Tibial nerve (tissue), 4 donors: ENCODE measurements at places on chromosomes 16 and 17.

- peaks cover 25% of the 10 kb centered on the region for H3K27me3 ChIP-seq
- no peak for DNase-seq
- peaks cover 28% of the 10 kb centered on the region for H3K4me1 ChIP-seq
- H3K36me3 ChIP-seq: peaks cover 74% of the 10 kb centered on the region
- no peak overlapping the region for H3K4me3 ChIP-seq
Observed at GRCh38 chr17:45436161-45436560, 3.5 kb upstream of the ARHGAP27 start.

GRCh38 chr17:17811381-17812210 is 25.2 kb downstream of the SREBF1 start:
- peaks cover 3% of the 10 kb centered on the region for H3K4me1 ChIP-seq
- H3K4me3 ChIP-seq: no peak overlapping the region
- DNase-seq: no peak
- H3K27ac ChIP-seq: peak overlapping the region; percentile 55
- H3K27me3 ChIP-seq: no peaks in the 10 kb centered on the region

- H3K4me1 ChIP-seq: no peaks in the 10 kb centered on the region
- H3K36me3 ChIP-seq: no peaks in the 10 kb centered on the region
- H3K27ac ChIP-seq: no peak overlapping the region
- H3K4me3 ChIP-seq: no peak overlapping the region
- H3K27me3 ChIP-seq: no peaks in the 10 kb centered on the region
Observed at GRCh38 chr17:46908068-46908737, 14.8 kb upstream of the GOSR2 start.

GRCh38 chr16:50683689-50684374 is 2.7 kb upstream of the SNX20 start:
- H3K36me3 ChIP-seq: no peaks in the 10 kb centered on the region
- H3K27me3 ChIP-seq: no peaks in the 10 kb centered on the region
- DNase-seq: no peak
- H3K4me1 ChIP-seq: no peaks in the 10 kb centered on the region

- no peak overlapping the region for H3K27ac ChIP-seq
- no peaks in the 10 kb centered on the region for H3K27me3 ChIP-seq
- no peaks in the 10 kb centered on the region for H3K36me3 ChIP-seq
Observed at GRCh38 chr17:74282587-74283370, 8.7 kb downstream of the DNAI2 start.

- no peak for DNase-seq
- no peak overlapping the region for H3K27ac ChIP-seq
- no peaks in the 10 kb centered on the region for H3K27me3 ChIP-seq
- H3K36me3 ChIP-seq: no peaks in the 10 kb centered on the region
- H3K4me3 ChIP-seq: no peak overlapping the region
- H3K4me1 ChIP-seq: peaks cover 6% of the 10 kb centered on the region
Observed at GRCh38 chr16:17026600-17027242, 444.0 kb downstream of the XYLT1 start.

DNA sequence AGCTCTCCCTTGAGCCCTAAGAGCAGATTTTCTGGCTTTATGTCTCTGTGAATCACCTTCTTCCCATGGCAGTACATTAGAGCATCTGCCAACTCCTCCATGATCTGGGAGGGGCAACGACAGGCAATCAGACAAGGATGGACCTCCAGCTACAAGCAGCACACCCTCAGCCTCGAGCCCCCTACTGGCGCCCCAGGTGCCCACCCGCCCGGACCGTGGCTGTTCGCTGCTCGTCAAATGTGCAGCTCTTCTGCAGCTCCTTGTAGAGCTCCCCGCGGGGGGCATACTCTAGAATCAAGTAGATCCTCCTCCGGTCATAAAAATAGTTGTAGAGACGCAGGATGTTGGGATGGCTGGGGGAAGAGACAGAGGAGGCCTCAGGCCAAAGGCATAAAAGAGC is 3.8 kb downstream of the AURKB start:
- peak overlapping the region; percentile 76 for H3K27ac ChIP-seq
- no peaks in the 10 kb centered on the region for H3K36me3 ChIP-seq
- no peaks in the 10 kb centered on the region for H3K27me3 ChIP-seq
- no peak for DNase-seq
- no peaks in the 10 kb centered on the region for H3K4me1 ChIP-seq
- no peak overlapping the region for H3K4me3 ChIP-seq

DNA sequence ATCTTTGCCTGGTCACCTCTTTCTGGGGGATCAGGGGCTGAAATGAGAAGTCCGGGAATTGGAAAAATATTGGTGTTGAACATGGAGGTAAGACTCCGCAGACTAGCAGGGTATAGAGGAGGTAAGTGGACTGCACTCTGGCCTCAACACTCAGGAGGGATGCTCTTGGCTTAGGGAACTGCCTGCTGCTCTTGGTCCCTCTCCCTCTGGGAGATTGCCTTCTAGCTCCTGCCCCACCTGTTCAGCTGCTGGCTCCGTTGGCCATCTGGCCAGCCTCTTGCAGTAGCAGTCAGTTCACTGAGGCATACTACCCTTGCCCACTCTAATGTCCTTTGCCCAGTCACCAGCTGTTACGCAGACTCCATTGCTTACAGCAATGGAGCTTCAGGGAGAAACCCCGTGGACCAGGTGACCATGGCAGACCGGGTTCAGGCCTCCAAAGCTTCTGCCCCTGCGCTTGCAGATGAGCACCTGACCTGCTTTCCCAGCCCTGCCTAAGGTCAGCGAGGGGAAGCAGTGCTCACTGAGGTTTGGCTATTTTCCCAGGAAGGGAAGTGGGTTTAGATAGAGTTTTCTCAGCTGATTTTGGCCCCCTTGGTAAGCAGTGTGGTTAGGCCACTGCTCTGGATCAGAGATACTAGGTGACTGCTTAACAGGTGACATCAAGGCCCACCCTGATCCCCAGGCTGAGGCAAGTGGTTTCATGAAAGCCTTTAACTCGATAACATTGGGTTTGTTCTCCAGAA is 11.9 kb downstream of the CDK5RAP3 start:
- no peak overlapping the region for H3K27ac ChIP-seq
- no peak overlapping the region for H3K4me3 ChIP-seq
- peaks cover 8% of the 10 kb centered on the region for H3K4me1 ChIP-seq
- H3K27me3 ChIP-seq: no peaks in the 10 kb centered on the region
- no peak for DNase-seq
- no peaks in the 10 kb centered on the region for H3K36me3 ChIP-seq

DNA sequence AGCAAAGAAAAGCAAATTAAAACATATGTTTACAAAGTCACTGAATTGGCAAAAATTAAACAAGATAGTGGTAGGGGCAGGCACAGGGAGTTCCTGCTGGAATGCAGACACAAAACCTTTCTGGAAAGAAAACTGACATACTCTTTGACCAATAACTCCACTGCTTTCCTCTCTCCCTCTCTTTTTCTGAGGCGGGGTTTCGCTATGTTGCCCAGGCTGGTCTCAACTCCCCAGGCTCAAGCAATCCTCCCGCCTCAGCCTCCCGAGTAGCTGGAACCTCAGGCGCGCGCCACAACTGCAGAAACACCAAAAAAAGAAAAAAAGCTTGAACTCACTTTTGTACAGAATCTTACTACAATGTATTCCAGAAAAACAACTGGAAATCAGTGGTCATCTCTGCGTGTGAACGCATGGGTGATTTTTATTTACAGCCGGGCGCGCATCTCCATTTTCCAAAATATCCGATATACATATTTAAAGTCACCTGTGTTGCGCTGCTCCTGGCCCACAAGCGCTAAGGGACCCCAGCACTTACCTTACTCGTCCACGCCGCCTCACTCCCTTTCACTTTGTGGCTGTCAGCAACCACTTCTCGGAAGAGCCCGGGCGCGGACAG is 480 bp downstream of the TXNL4B start:
- peak overlapping the region; percentile 95 for H3K27ac ChIP-seq
- no peak for DNase-seq
- peak overlapping the region; percentile 81 for H3K4me3 ChIP-seq
- H3K27me3 ChIP-seq: no peaks in the 10 kb centered on the region
- H3K4me1 ChIP-seq: peaks cover 51% of the 10 kb centered on the region

DNA sequence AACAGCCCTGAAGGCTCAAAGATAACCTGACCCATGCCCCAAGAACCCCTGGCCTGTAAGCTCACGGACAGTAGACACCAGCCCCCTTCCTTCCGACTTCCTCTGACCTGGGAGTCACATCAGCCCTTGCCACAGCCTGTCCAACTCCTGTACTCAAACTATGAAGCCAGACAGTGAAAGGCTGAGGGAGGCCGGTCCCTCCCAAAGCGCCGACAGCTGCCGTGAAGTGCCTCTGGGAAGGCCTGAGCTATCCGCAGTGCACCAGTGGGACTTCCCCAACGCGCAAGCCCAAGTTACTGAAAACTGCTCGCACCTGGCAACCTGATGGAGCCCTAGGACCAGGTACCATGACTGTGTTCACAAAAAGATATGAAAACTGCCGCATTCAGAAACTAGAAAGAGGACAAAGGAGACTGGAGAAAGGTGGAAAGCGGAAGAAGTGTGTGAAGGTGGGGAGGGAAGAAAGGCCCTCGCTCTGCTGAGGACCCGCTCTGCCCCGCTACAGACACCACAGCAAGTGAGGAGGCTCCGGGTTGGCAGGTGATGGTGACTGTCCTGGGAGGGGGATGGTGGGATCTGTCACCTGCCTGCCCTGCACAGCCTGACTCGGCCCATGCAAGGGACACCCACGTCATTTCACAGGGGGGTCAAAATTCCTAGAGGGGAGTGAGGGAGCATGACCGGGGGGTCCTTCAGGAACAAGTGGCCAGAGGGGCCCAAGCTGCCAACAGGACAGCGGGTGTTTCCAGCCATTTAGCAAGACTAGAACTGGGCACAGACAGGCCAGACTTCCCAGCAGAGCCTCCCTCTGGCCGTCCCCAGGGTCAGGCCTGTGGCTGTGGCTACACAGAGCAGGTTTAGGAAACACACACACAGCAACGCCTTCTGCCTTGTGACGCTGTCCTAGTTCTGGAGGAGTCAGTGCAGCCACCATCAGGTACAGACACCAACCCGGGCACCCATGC is 13.1 kb upstream of the TRAP1 start:
- H3K27ac ChIP-seq: no peak overlapping the region
- no peak for DNase-seq
- H3K36me3 ChIP-seq: peaks cover 92% of the 10 kb centered on the region

GRCh38 chr17:78781104-78781892 is 775 bp downstream of the CYTH1 start:
- H3K27ac ChIP-seq: peak overlapping the region; percentile 98
- H3K4me3 ChIP-seq: peak overlapping the region; percentile 63

- no peak overlapping the region for H3K4me3 ChIP-seq
- no peaks in the 10 kb centered on the region for H3K36me3 ChIP-seq
- DNase-seq: no peak
- no peaks in the 10 kb centered on the region for H3K27me3 ChIP-seq
- H3K4me1 ChIP-seq: no peaks in the 10 kb centered on the region
Observed at GRCh38 chr17:27497696-27498095, 41.4 kb downstream of the KSR1 start.

- no peaks in the 10 kb centered on the region for H3K27me3 ChIP-seq
- H3K4me3 ChIP-seq: no peak overlapping the region
- peak overlapping the region; percentile 65 for H3K27ac ChIP-seq
- H3K4me1 ChIP-seq: peaks cover 24% of the 10 kb centered on the region
- H3K36me3 ChIP-seq: no peaks in the 10 kb centered on the region
Observed at GRCh38 chr16:57756424-57757325, 21.1 kb downstream of the KATNB1 start.

GRCh38 chr16:57349212-57350031 is 9.2 kb upstream of the CCL22 start:
- H3K27me3 ChIP-seq: no peaks in the 10 kb centered on the region
- H3K4me3 ChIP-seq: no peak overlapping the region
- H3K36me3 ChIP-seq: no peaks in the 10 kb centered on the region
- no peak for DNase-seq
- H3K27ac ChIP-seq: no peak overlapping the region
- H3K4me1 ChIP-seq: no peaks in the 10 kb centered on the region
